Substantia nigra (tissue), 51 donors: ENCODE measurements at places on chromosomes 7 and 10.

DNA sequence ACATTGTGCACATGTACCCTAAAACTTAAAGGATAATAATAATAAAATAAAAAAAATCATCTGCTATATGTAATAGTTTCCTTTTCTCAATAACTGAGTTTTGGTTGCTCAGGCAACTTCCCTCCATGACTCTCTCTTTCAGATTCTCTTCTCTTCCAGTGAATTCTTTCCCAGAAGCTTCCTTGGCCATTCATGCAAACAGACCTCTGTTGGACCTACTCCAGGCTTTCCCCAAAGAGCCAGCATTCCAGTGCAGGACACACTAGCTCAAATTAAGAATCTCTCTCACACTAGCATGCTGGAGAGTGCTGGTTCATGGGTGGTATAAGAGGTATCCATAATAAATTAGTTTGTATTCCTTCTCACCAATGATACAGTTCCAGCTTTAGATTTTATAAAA, 31.0 kb upstream of the ZEB1 start:
- no peak for DNase-seq

DNA sequence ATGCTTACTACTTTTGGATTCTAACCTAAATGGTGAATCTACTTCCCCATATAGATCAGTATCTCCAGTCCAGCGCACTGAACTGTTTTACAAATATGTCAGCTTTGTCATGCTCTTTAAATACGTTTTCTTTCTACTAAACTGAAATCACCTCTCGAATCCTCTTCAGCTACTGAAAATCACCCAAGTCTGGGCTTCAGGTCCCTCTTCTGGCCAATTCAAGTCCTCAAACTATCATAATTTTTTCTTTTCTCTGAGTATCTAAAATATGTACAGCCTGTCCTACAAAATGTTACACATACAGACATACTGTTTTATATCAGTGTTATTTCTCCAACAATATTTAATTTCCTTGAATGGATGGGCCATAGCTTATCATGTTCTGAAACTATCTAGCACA, 84.2 kb downstream of the CACNA2D1 start:
- no peak for DNase-seq

DNA sequence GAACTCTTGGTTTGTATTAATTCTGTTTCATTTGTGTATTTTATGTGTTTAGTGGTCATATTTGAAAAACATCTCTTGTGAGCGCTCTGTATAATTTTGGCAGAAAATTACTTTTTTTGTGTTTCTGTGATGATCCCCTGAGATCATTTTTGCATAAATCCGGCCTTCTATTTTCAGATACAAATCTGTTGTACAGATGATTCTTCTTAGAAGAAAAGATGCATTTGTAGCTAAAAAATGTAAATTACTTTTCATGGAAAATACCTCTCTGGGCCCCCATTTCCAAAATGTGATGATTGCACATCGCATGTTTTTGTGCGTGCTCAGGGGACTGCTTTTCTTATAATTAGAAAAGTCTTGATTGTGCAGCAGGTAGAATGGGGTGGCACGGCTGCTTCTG, 395.4 kb downstream of the LRMDA start:
- DNase-seq, result no peak

- no peak for DNase-seq
These were observed 821.5 kb upstream of the IGFBP3 start for GRCh38 chr7:46742601-46743000.

DNA sequence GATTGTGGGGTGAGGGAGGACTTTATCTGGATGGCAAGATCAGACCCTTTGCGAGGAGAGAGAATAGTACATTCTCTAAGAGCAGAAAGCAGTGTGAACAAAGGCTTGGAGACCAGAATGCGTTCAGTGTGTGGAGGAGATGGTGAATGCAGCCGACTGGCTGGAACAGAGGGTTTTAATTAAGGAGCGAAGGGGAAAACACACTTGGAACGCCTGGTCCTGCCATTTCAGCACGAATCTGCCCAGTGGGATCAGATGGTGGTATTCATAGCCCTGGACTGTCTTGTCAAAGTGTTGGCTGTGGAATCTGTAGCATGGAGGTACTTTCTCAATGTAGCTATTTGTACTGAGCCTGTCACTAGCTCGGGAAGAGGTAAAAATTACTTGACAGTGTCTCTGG, 260.9 kb downstream of the SLC25A13 start:
- no peak for DNase-seq

- no peak for DNase-seq
These were observed 137.6 kb upstream of the CDK6 start for GRCh38 chr7:92973974-92974373.

GRCh38 chr7:112252141-112252540, 45.6 kb downstream of the ZNF277 start:
- no peak for DNase-seq

DNA sequence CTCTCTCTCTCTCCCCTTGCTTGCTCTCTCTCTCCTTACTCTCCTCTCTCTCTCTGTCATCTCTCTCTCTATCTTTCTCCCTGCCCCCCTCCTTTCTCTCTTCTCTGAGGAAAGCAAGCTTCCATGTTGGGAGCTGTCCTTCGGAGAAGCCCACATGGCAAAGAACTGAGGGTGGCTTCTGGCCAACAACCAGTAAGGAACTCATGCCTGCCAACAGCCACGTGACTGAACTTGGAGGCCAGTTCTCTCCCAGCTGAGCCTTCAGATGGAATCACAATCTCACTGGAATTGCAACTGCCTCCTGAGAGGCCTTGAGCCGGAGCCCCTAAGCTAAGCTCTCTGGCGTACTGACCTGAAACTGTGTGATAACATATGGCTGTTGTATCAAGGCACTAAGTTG, 12.0 kb upstream of the DHTKD1 start:
- DNase-seq, result no peak

DNA sequence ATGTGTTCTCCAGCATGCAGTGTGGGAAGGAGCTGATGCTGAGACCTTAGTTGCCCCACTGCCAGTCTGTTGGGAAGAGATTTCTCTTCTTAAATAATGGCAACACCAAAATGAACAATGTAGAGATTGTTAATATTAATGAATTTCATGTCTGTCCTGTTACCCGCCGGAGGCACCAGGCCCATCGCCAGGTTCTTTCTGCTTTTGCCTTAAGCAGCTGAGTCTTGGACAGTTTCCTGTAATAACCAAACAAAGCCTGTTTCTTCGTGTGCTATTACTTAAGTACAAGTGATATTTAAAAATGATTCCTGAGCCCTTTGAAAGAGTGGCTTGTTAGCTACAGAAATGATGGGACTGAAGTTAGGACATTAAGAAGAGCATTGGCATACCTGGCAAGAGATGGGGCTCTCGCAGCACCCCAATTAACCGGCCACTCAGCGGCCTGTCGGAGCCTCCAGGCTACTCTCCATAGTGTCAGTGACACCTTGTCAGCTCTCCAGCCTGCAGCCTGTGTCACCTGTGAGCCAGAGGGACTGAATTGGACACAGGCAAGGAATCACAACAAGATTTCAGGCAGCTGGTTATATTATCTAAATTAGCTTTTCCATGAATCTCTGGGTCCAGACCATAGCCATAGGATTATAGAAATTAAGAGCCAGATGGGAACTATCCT, 142.0 kb downstream of the CELF2 start:
- no peak for DNase-seq

GRCh38 chr10:71766717-71767419, 6.5 kb downstream of the VSIR start:
- DNase-seq, result no peak

- DNase-seq, result no peak
These were observed 17.1 kb downstream of the MCU start for GRCh38 chr10:72709041-72709440.

GRCh38 chr10:13797164-13797563, 210.4 kb downstream of the PRPF18 start:
- DNase-seq, result no peak

DNA sequence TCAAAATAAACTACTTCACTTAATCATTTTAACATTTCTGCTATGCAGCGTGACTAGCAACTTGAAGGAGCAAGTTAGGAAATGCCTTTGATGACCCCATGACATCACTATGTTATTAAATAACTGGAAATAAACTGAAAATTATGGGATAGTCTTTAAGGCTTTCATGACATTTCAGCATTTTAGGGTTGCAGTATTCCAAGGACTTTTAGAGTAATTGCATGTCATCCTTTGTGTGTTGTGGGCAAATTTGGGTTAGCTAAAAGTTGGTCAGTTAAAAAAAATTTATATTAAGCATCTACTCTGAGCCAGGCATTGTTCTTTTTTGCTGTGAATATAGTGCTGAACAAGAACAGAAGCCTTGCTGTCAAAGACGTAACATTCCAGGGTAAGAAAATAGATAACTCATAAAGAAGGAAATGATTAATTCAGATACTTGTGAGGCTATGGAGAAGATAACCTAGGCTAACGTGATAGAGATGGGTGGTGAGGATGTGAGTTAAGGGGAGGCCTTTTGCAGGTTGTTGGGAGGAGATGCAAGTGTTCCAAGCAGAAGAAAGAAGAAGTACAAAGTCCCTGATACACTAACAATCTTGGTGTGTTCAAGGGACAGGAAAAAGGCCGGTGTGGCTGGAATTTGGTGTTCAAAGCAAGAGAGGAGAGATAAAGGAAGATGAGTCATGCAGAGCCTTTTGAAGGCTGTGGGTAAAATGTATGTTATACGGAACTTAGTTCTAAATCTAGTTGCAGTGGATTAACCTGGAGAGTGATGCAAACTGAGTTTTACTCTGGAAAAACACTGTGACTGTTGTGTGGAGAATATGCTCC, 610.2 kb downstream of the AUTS2 start:
- DNase-seq, result no peak

DNA sequence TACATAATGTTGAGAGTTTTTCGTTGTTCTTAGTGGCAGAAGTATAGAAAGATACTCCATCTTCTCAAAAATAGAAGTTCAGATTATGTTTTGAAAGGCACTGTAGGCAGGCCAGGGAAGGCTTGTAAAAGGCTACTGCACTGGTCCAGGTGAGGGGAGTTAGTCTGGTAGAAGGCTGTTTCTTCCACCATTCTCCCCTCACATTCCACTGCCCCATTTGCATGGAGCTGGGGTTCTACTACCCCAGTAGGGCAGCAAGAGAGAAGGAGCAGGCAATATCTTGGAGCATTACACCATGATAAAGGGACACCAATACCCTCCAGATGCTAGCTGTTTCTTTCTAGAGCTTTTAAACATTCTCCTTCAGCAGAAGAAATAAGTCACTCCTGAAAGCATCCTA, 16.5 kb upstream of the SGMS1 start:
- DNase-seq, result no peak

DNA sequence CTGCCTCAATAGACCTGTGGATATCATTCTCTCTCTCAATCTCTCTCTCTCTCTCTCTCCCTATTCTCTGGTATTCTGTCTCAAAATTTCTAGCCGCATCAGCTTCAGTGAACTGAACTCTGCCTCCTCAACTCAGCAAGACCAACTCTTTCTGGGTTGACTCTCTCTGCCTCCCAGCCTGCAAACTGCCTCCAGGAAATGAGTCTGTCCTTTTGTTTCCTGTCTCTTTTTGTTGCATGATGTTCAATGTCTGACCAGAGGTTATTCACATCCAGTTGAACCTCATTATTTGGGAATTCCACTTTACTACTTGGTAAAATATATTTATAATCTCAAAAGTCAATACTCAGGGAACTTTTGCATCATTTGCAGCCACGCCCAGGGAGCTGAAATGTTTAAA, 682.7 kb upstream of the FZD8 start:
- DNase-seq, result no peak

GRCh38 chr10:59654007-59654406, 55.6 kb downstream of the SLC16A9 start:
- DNase-seq, result no peak
